ENCODE measurements at places on chromosomes 2 and 18. TPM values are rescaled to one million over a fixed set of nuclear protein-coding genes. Genes with fewer than 3 reads are reported as not detected.

BUB1 gene
- 0.25 TPM for total RNA-seq

GBX2 gene
- total RNA-seq = not detected

DSG4 gene
- 0.09 TPM for total RNA-seq

POTEI gene
- 0.13 TPM for total RNA-seq

LRRTM4 gene
- total RNA-seq = not detected

SCN2A gene
- total RNA-seq = 0.56 TPM

RETSAT gene
- 334 TPM for total RNA-seq

SERPINB2 gene
- total RNA-seq = 0.50 TPM

CRYGD gene
- total RNA-seq = not detected

ALPI gene
- not detected for total RNA-seq

FAM237A gene
- not detected for total RNA-seq

RTP5 gene
- total RNA-seq = not detected

AKAIN1 gene
- not detected for total RNA-seq

NOSTRIN gene
- 58.4 TPM for total RNA-seq

RAD51AP2 gene
- total RNA-seq = not detected

SERPINB10 gene
- total RNA-seq = 0.31 TPM

KLHL30 gene
- 0.79 TPM for total RNA-seq

CYP26B1 gene
- 10.6 TPM for total RNA-seq

HES6 gene
- total RNA-seq = 5.9 TPM

Data from omental fat pad (tissue), 4 donors.